ENCODE measurements at places on chromosomes 6 and 20.

GRCh38 chr6:19107468-19107867 lies 720.3 kb downstream of the RNF144B start:
- DNase-seq: no peak

- DNase-seq: no peak
Measured at GRCh38 chr20:2763186-2763585, 37.2 kb downstream of the CPXM1 start.

GRCh38 chr6:125094563-125094962 lies 59.0 kb upstream of the TPD52L1 start:
- DNase-seq: no peak

DNA sequence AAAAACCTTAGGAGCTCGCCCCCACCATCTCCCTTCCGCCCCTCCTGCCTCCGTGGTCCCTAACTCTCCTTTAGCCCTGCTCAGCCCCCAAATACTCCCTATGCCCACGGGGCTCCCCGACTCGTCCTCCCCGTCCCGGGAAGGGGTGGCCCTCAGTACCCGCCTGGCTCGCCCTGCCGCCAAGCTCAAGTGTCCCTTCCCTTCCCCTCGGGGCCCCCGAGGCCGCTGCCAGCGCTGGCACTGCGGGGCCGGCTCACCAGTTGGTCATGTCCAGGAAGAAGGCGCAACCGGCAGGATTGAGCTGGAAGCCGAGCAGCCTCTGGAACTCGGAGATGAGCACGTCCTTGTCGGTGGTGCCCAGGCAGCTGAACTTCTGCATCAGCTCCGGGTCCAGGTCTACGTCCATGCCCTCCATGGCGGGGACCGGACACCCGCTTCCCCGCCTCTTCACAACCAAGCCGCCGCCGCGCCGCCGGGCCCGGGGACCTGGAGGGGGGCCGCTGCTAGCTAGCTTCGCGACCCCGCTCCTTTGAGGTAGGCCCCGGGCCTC lies 303 bp downstream of the ILRUN start:
- DNase-seq: no peak

GRCh38 chr6:7050872-7051779 lies 56.6 kb upstream of the RREB1 start:
- DNase-seq: no peak

- no peak for DNase-seq
Measured at GRCh38 chr6:117992856-117993255, 85.8 kb downstream of the SLC35F1 start.

DNA sequence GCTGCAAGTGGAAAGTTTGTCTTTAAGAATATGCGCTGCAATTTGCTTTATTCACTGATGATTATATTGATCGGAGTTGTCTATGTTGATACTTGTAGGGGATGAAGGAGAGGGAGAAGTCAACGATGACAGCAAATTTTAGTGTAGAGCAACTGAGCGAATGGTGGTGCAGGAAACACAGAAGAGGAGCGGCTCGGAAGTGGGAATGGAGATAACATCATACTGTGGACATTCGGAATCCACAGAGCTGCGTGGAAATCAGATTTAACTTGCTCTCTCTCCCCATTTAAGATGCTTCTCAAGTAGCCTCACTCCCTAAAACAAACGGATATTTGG lies 722 bp upstream of the TMEM14B start:
- DNase-seq: no peak

GRCh38 chr6:92827104-92827503 lies 592.3 kb downstream of the EPHA7 start:
- no peak for DNase-seq

GRCh38 chr6:118896339-118897136 lies 2.6 kb downstream of the ASF1A start:
- no peak for DNase-seq

DNA sequence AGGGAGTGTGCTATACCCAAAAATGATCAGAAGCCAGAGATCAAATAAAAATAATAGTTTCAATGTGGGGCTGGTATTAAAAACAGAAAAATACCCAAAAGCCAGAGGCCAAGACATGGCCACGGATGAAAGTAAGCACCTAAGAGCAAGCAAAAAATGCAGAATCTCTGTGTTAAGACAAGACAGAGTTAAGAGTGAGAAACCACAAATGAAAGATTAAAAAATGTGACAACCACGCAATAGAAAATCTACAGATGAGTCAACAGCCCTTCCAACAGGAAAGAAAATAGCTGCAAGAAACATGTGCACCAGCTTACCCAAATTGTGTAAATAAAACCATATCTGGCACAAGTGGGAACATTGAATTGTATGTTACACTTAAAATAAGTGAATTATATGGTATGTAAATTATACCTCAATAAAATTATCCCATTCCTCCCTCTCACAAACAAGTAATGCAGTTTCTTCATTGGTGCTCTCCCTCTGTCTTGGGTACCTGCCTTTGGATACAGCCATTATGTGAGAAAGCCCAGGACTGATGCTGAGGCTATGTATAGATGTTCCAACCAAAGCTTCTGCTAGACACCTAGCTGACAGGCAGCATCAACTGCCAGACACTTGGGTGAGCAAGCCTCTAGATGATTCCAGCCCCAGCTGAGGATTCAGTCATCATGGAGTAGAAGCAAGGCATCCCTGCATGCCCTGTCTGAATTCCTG lies 55.3 kb upstream of the UFL1 start:
- no peak for DNase-seq

DNA sequence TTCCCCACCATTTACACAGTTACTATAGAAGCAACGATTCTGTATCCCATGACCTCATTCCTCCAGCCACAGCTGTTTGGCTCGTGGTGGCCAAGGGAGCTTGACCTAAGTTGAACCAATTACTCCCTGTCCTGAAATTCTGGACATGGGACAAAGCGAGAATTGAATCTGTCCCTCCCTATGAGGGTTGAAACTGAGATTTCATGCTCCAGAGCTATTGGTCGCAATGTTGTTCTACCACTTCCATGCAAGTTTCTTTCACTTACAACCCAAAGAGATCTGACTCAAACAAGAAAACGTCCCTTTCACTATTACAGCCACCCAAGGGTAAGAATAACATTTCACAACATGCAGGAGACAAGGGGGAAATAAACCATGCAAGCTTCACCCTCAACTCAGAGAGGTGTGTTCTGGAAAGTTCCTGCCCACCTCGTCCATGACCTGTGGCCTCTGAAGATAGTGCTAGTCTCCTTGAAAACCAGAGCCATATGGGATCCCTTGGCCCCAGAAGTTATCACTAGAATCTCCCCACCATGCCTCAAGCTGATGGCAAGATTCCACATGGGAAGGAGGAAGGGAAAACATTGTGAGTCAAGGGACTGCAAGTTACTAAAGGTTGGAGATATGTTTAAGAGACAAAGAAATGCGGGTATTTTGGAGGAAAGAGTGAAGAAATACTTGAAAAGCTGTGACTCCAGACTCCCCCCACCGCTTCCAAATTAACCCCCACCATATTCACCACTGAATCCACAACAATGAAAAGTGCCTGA lies 74.5 kb upstream of the SRSF6 start:
- no peak for DNase-seq

- no peak for DNase-seq
Measured at GRCh38 chr6:92469186-92469828, 950.1 kb downstream of the EPHA7 start.

Data from stimulated activated CD8-positive, alpha-beta memory T cell treated with anti-CD3 and anti-CD28 coated beads, Interleukin-15, amount 100 ng/mL, for 4 hours (primary cell).